ENCODE measurements at places on chromosomes 5 and 9. TPM values are rescaled to one million over a fixed set of nuclear protein-coding genes. Genes with fewer than 3 reads are reported as not detected.
A peak's percentile ranks its signal among the peaks of the same experiment; 100 is the strongest.

Gene ZNF608
- total RNA-seq, result 33.6 TPM

Gene SH3RF2
- 14.8 TPM for total RNA-seq

Gene FOXD4L5
- not detected for total RNA-seq

GRCh38 chr5:114152656-114153360 lies 209.1 kb upstream of the KCNN2 start:
- H3K4me3 ChIP-seq, result no peak overlapping the region
- H3K4me1 ChIP-seq, result peaks cover 6% of the 10 kb centered on the region
- no peak for DNase-seq
- no peaks in the 10 kb centered on the region for H3K27me3 ChIP-seq

DNA sequence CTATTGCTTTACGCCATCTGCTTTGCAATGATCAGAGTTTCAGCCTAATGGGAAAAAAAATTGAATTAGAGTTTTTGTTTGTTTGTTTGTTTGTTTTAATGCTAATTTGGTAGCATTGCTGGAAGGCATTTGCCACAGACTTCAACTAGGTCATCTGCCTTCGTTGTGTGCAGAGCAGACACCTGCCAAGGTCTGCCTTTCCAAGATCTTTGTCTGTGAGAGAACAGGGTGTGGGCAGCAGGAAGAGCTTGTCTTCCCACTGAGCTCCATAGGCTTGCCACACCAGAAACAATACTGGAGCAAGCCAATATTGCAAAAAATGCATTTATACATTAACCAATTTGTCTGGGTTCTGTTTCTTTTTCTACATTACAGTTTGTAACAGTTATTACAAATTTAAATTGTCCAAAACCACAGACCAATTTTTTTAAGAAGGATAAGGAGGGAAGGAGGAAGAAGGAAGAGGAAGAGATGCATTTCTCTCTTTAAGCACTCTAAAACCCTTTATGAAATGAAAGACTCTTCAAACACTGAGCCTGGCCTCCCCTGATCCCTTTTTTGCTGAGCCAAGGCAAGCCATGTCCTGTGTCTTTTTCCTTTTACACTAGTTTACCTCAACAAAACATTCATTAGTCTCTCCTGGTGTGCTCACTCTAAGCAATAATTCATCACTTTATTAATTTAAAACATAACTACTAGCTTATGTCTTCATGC lies 210.5 kb downstream of the SNX18 start:
- no peaks in the 10 kb centered on the region for H3K36me3 ChIP-seq
- no peaks in the 10 kb centered on the region for H3K27me3 ChIP-seq
- no peak for DNase-seq
- no peak overlapping the region for H3K4me3 ChIP-seq
- H3K4me1 ChIP-seq, result no peaks in the 10 kb centered on the region

- H3K27ac ChIP-seq, result no peak overlapping the region
- DNase-seq, result no peak
- no peaks in the 10 kb centered on the region for H3K36me3 ChIP-seq
- no peaks in the 10 kb centered on the region for H3K27me3 ChIP-seq
- H3K4me1 ChIP-seq, result no peaks in the 10 kb centered on the region
Measured at GRCh38 chr5:56595566-56595965, 219.8 kb upstream of the MAP3K1 start.

DNA sequence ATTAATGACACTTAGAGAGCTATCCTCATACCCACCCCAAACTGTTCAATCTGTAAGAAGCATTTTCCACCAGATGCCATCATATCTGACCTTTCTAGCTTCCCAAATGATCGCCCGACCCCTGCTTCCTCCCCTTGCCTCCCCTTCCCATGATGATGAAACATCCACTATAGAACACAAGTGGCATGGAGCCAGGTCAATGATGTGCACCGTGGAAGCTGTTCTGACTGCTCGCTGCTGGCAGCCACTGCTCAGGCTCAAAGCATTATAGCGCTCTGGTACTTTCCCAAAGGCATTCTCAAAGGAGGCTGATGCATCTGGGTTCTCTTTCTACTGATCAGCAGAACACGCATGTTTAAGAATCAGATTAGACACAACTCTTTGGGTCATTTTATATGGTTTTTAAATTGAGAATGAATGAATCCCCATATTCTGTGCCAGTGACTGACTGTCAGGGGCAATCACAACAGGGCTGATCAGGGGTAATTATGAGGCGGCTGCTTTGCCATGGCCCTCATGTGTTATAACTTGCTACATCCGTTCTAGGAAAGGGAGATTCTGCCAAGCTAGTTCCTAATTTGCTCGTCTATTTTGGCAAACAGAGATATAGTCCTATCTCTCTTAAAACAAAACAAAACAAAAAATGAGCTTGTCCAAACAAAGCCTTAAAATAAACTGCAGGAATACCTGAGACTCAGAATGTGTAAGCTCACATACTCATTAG lies 343.7 kb downstream of the ENC1 start:
- H3K36me3 ChIP-seq, result no peaks in the 10 kb centered on the region
- H3K27ac ChIP-seq, result no peak overlapping the region
- no peaks in the 10 kb centered on the region for H3K4me1 ChIP-seq
- no peak for DNase-seq

DNA sequence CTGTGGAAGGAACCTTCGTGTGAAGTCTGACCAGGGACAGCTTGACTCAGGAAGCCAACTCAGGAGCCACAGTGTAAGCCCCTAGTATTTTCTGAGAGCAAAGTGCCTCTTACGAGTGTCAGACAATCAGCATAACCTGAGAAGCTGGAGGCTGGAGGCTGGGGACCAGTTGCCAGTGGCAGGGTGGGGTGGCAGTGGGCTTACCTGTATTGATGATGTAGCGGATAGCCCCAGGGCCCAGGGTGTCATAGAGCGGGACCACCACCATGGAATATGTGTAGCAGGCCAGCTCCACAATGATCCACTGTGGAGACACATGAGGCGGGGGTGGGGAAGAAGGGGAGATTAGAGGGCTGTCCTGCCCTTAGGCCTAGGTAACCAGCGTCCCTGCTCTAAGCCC lies 22.9 kb downstream of the ACSL6 start:
- H3K36me3 ChIP-seq, result no peaks in the 10 kb centered on the region
- no peak overlapping the region for H3K4me3 ChIP-seq
- H3K27me3 ChIP-seq, result no peaks in the 10 kb centered on the region
- H3K27ac ChIP-seq, result no peak overlapping the region

- H3K27me3 ChIP-seq, result no peaks in the 10 kb centered on the region
- no peaks in the 10 kb centered on the region for H3K36me3 ChIP-seq
- H3K4me1 ChIP-seq, result no peaks in the 10 kb centered on the region
- no peak for DNase-seq
Measured at GRCh38 chr5:143064676-143065075, 294.5 kb downstream of the ARHGAP26 start.

DNA sequence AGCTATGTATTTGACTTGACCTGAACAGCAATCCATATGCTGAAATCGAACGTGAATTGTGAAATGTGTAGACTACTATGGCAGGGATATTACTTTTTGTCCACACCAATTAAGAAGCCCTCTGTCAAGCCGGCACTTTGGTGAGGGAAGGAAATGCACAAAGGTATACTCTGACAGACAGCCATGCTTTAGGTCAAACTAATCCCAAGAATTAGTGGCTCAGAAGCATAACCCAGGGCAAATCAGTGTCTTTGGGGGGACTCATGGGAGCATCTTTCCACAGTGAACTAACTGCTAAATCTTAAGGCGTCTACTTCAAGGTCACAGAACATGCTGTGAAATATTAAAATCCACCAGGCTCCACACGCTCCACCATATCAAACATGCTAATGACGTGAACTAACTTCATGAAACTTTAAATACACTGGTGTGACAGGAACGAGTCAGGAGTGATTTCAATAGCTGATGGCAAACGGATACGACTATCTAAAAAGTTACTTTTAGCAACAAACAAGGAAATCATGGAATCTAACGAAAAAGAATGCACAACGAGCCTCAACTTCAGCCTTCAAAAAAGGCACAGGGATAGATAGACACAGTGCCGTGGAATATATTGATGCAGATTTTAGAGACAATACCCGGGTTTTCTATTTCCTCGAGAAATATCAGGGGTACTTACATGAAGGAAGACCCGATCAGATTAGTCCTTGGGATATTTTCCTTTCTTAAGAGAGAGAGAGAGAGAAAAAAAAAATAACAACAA lies 527 bp downstream of the MEF2C start:
- no peaks in the 10 kb centered on the region for H3K27me3 ChIP-seq
- DNase-seq, result no peak
- H3K4me3 ChIP-seq, result peak overlapping the region; percentile 64
- peaks cover 4% of the 10 kb centered on the region for H3K4me1 ChIP-seq
- H3K27ac ChIP-seq, result peak overlapping the region; percentile 61

- H3K4me3 ChIP-seq, result no peak overlapping the region
- no peak overlapping the region for H3K27ac ChIP-seq
- no peaks in the 10 kb centered on the region for H3K27me3 ChIP-seq
- no peaks in the 10 kb centered on the region for H3K4me1 ChIP-seq
- no peaks in the 10 kb centered on the region for H3K36me3 ChIP-seq
Measured at GRCh38 chr9:13770956-13771355, 491.5 kb upstream of the MPDZ start.

- no peak overlapping the region for H3K4me3 ChIP-seq
- no peaks in the 10 kb centered on the region for H3K27me3 ChIP-seq
- H3K4me1 ChIP-seq, result no peaks in the 10 kb centered on the region
Measured at GRCh38 chr9:36501727-36502126, 71.0 kb upstream of the MELK start.

- no peaks in the 10 kb centered on the region for H3K4me1 ChIP-seq
- no peak overlapping the region for H3K4me3 ChIP-seq
- H3K36me3 ChIP-seq, result no peaks in the 10 kb centered on the region
- no peaks in the 10 kb centered on the region for H3K27me3 ChIP-seq
- no peak overlapping the region for H3K27ac ChIP-seq
Measured at GRCh38 chr9:98047002-98047401, 9.5 kb upstream of the NANS start.
